Glutamatergic neuron (in vitro differentiated cells): ENCODE measurements at places on chromosomes 11 and 22.

- no peak for DNase-seq
These were observed 69.3 kb downstream of the KCNC1 start for GRCh38 chr11:17803754-17804334.

- no peak for DNase-seq
These were observed 12.5 kb upstream of the TCF20 start for GRCh38 chr22:42282943-42283277.

DNA sequence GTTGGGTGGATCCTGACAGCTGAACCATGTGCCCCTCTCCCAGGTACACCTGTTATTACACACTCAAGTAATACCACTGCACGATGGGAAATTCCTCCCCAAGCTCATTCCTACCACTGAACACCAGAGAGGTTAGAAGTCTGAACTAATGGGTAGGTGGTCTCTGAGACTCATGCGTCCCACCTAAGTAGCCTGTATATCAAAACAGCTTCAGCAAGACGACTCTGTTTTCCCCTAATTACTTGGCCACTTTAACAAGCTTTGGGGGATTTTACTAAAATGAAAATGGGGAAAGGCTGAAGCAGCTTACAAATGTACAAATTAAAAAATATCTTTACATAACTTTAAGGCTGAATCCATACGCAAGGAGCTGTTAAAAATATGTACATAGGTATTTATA, 29.4 kb downstream of the LGR4 start:
- DNase-seq = no peak

DNA sequence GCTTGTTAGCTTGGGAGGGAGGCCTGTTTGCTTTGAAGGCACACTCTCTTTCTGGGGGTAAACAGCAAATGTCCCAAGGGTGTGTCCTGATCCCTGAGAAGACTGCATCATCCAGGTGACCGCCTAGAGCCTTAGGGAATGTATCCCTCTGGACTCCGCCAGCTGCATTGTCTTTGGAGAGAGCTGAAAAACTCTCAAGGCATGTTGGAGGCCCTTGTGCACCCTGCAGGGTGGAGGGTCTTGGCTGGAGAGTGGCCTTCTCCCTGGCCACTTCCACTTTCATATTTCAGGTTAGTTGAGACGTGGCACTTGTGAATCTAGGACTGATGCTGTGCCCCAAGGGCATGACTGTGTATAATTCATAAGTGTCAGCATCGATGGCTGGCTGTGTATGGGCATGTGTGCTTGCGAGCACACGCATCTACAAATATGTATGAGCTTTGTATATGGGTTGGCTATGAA, 70.6 kb downstream of the ZBTB16 start:
- DNase-seq = no peak

- no peak for DNase-seq
These were observed 18.8 kb downstream of the RRP7A start for GRCh38 chr22:42500836-42501179.

DNA sequence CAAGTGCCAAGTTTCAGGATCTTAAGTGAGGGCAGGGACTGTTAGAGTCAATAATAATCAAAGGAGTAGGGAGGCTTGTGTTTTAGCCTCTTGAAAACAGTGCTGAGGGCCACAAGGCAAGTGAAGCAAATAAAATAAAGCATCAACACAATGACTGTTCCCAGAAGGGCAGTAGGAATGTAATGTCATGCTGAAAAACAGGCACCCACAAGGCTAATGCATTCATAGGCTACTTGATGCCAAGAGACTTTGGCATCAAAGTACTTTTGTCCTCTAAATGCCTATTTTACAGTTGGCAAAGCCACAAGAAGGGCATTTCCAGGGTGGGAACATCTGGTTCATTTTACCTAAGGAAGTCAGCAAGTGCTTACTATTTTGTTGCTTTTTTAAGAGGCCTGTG, 22.9 kb downstream of the RAB39A start:
- no peak for DNase-seq

GRCh38 chr11:127462065-127462344, 461.4 kb upstream of the KIRREL3 start:
- DNase-seq = no peak

DNA sequence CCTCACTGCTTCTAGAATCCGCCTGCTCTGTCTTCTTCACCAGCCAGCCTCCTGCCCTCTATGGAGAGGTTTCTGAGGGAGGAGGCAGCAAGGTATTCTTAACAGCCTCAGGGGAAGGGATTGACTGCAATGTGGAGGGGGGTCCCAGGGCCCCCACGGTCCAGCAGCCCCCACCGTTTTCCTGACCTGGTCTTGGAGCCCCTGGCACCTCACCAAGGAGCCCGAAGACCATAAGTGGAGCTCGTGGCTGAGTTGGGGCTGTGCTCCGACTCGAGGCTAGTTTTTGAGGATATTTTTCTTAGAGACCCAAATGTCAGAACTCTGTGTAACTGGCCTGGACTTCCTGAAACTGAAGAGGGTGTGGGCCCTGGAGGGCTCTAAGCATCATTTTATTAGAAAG, 590.0 kb downstream of the BRD1 start:
- DNase-seq = no peak

DNA sequence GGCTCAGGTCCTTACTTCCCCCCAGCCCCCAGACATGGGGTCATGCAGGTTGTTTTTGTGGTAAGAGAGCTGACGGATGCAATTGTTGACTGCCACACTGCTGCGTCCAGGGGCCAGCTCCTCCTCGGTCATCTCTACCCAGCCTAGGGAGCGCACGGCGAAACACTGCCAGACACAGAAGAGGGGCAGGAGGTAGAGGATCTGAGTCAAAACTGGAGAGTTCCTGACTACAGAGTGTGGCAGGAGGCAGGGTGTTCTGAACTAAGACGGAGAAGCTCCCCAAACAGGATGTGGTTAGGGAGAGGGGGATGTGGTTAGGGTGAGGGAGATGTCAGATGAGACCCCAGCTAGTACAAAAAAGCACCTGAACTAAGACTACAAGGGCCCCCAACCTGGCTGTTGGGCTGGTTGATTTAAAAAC, 12.3 kb downstream of the SMPD1 start:
- no peak for DNase-seq

DNA sequence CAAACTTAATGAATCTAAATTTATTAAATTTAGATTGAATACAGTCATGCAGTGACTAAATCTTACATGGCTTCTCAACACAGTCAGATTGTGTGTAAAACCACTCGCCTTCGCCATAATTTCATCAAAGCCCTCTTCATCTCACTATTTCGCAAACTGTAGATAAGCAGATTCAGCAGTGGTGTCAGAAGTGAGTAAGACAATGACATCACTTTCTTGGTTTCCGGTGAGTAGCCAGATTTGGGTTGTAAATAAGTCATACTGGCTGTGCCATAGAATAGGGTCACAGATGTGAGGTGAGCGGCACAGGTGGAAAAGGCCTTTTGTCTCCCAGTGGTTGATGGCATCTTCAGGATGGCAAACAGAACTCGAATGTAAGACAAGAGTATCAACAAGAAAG, 3.4 kb downstream of the OR10A6 start:
- no peak for DNase-seq

- DNase-seq = no peak
These were observed 14.6 kb upstream of the FCHSD2 start for GRCh38 chr11:73156686-73157085.

DNA sequence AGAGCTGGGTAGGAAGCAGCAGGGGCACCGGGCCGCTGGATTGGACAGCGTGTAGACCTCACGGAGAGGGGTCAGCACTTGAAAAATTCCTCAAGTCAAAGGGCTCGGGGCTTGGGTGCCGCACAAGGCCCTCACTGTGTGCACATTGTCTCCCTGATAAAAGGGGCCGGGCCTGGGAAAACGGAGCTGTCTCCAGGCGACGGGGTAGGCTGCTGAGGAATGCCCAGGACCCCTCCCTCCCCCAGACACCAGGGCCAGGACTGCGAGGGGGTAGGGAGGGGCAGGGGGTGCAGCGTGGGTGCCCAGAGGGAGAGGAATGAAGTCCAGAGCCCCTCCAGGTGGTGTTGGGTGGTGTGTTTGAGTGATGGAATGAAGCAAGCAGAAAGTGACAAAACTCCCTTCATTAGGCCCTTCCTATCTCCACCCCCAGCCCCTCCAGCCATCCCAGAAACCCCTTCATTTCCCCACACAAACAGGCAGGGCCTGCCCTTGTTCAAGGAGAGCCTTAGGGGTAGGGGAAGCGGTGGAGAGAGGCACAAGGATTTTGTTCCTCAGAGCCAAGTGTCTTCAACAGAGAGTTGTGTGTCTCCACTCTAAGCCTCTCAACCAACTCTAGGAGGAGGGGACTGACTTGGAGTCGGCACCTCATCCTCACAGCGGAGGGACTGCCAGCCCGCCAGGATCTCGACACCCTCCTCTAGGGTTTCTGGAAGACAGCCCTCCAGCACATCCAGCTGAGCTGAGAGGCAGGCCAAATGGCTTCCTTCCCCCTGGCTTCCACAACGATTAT, 63.9 kb downstream of the SYN3 start:
- DNase-seq = no peak

DNA sequence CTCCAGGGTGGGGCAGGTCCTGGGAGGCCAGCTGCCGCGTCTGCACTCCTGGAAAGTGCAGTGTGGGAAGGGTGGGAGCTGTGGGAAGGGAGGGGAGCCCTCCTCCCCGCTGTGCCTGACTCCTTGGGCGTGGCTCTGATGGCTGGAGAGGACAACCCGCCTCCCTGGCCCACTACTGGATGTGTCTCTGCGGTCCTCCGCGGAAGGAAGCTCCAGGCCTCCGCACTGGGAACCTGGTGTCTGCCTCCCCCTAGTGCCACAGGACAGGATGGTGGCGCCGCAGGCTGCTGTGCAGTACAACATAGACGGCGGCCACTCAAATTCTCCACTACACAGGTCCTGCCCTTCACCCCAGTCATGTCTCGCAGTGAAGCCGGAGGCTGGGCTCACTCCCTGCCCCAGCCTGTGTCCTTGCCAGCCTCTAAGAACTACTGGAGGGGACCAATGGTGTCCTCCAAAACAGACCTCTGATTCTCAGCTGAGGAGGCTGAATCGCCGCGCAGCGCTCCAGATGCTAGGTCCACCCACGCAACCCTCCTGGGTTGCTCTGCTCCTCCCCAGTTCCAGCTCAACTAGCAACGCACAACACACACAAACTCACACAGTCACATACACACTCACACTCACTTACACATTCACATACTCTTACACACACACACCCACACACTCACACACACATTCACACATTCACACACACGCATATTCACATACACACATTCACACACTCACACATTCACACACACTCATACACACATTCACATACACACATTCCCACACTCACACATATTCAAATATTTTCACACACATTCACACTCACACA, 12.4 kb upstream of the DSCAML1 start:
- peak; percentile 89 for DNase-seq

DNA sequence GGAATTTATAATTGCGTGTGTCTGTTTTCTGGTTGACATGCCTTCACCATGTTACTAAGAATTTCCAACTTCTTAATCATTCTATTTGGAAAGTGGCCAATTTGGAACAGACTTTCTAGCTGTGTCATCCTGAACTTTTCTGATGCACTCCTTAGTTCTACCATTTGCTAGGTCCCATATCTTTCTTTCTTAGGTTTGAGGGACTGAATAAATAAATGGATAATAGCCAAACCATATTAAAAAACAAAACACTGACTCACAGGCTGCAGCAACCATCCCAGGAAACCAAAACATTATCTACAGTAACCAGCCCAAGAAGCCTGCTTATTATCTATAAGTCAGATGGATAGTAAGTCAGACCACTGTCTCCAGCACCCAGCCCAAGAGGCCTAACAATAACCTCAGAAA, 57.5 kb upstream of the PLET1 start:
- DNase-seq = no peak

DNA sequence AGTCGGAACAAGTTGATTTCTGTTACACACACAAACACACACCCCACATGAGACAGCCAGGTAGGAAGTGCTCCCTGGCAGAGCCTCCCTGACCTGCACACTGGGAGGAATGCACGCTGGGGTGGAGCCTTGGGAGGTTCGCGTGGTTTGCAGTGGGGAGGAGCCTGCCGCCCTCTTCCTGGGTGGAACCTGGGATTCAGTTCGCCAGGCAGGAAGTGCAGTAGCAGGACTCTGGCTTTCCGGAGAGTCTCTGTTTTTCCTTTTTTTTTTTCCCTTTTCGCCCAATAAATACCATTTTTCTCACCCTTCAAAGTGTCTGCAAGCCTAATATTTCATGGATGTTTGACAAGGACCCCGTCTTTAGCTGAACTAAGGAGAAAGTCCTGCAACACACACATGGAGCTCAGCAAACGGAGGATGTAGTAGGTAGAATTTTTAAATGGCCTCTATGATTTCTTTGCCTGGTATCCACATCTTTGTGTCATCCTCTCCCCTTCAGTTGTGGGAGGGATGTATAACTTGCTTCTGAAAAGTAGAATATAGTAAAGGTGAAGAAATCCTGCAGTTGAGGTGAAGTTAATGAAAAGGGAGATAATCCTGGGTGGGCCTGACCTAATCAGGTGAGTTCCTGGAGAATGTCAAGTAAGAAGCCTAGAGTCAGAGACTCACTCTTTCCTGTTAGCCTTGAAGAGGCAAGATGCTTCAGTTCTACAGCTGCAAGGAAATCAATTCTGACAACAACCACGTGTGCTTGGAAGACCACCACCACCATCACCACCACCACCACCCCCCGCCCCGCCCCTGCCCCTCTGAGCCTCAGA, 72.9 kb downstream of the PIWIL4 start:
- DNase-seq = no peak

DNA sequence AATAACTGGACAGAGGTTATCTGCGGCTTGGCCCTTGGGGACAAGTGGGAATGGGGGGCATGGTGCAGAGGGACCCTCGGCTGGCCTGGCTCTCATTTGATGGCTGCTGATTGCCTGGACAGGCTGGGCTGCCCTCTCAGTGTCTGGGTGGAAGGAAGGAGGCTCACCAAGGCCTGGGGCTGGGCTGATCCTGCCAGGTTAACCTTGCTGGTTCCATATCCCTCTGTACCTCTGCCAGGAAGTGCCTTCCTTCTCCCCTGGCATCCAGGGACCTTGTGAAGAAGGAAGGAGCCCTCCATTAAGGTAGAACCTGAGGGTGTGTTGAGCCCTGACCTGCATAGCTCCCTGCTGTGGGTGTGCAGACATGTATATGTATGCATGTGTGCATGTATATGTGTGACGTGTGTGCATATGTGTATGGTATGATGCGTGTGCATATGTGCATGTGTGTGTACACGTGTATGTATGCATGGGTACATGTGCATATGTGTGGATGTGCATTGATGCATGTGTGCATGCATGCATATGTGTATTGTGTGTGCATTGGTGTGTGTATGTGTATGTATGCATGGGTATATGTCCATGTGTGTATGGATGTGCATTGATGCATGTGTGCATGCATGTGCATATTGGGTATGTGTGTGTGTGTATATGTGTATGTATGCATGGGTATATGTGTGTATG, 433.9 kb downstream of the TBC1D22A start:
- no peak for DNase-seq

DNA sequence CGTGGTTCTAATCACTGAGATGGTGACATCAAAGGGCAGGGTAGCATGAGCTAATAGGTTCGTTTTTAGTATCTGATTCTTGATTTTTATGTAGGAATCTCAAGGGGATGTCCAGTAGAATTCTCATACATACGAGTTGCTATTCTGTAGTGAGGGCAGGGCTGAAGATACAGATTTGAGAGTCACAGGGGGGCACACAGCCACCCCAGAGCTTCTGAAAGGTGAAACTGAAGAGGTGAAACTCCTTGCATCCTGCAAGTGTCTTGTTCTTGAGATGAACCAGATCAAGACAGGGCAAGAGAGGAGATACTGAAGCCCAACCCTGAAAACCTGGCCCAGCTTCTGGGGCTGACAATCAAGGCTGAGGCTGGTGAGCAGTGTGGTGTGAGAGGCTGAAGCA, 35.6 kb upstream of the TMEM123 start:
- DNase-seq = no peak
